ENCODE measurements at places on chromosomes 2 and 18.

GRCh38 chr18:49819823-49820671 lies 6.7 kb upstream of the ACAA2 start:
- peak; percentile 79 for DNase-seq

DNA sequence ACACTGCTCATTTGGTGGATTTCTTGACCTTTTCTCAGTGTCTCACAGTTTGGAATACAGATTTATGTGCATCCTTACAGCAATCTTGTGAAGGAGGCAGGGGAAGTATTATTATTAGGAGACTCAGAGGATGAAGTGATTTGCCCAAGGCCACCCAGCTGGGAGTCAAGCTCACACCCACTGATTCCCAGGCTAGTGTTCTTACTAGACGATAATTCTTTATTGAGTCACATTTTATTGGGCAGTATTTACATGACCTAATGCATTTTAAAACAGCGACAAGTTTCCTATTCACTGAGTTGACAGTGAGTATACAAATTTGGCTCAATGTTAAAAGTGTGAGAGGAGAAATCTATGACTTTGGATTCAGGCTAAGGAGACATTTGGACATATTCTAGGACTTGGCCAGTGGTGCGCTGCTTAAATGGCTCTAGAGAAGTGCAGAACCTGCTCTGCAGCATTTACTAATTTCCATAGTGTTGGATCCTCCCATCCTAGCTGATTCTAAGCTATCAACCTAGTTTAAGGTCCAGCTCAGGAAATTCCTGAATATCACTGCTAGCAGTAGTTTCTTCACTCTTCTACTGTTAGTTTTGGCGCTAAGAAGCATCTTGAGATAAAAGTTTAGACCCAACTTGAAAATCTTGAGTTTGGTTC lies 199.3 kb downstream of the MTX2 start:
- DNase-seq, result no peak

DNA sequence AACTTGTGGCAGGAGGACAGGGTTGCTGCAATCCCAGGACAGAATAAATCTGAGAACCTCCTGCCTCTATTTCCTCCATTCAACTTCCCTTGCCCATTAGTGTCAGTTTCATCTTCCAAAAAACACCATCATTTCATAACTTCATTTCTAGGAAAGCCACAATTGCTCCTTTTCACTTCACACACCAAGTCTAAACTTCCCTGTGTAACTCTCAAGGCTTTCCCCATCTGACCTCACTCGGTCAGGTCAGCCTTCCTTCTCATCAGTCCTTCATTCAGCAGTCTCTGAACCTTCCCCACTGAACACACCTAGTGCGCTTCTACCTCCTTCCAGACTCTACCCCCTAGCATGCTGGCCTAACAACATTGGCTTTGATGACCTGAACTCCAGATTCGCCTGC lies 35.8 kb downstream of the TCF7L1 start:
- DNase-seq, result no peak

GRCh38 chr2:240623531-240624010 lies 1.7 kb upstream of the GPR35 start:
- no peak for DNase-seq

DNA sequence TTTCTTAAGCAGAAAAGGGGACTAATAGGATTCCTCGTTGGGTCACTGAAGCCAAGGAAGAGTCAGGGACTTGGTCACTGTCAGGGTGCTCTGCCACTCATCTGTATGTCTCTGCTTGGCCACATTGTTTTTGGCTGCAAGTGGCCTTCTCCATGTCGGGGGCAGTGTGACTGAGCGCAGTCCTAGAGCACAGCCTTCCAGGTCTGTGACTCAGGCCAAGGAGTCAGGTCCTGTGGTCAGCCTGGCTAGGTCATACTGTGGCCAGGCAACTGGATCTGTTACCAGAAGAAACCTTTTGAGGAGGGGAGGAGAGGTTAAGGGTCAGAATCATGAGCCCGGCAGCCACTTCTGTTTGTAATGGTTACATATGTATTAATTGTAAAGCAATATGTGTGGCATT lies 61.3 kb downstream of the GALNT1 start:
- DNase-seq, result no peak

DNA sequence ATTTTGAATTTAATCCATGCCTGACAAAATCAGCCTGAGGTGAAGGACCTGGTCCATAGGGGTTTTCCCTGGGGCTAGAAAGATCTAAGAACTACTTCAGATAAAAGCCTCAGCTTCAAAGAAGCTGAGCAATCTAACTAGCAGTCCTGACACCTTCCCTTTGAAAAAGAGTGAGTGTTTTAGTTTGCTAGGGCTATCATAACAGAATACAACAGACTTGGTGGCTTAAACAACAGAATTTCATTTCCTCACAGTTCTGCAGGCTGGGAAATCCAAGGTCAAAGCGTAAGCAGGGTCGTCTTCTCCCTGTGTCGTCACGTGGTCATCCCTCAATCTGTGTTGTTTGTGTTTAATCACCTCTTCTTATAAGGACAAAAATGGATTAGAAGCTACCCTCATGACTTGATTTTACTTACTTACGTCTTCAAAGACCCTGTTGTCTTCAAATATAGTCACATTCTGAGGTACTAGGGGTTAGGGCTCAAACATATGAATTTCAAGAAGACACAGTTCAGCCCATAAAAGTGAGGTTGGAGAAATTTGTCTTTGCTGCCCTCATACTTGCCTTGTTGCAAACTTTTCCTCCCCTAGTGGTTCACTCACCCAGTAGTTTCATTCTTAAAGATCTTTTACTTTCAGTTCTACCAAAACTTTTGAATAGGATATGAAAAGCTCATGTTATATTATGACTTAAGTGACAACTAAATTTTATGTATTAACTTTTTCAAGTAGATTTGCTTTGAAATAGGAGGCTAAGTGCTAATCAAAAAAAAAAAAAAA lies 673.8 kb downstream of the ARHGAP15 start:
- peak; percentile 0 for DNase-seq

- no peak for DNase-seq
These were observed 113.1 kb downstream of the CYP26B1 start for GRCh38 chr2:72034353-72035095.

- DNase-seq, result no peak
These were observed 125.4 kb downstream of the CSRNP3 start for GRCh38 chr2:165594935-165595255.

DNA sequence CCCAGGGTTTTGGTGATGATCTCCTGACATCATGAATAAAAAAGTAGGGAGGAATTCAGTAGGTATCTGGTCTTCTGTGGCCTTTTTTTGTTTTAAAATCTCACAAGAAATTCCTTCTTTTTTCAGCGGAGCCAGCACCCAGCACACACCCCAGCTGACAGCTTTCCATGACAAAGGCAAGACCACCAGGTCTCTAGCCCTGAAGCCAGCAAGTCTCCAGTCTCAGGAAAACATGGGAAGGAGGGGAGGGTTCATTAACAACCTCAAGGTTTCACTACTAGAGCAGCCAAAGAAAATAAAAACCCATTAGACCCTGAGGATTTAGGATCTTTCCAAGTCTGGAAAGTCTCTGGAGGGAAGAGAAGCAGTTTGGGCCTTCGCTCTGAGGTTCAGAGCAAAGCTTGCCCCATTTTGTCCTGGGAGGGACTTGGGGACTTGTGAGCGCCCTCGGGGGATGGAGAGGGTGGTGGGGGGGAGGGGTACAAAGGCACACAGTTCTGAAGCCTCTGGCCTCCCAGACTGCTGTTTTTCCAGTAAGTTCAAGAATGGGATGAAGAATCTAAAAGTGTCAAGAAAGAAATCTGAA lies 9.0 kb downstream of the FOXI3 start:
- no peak for DNase-seq

DNA sequence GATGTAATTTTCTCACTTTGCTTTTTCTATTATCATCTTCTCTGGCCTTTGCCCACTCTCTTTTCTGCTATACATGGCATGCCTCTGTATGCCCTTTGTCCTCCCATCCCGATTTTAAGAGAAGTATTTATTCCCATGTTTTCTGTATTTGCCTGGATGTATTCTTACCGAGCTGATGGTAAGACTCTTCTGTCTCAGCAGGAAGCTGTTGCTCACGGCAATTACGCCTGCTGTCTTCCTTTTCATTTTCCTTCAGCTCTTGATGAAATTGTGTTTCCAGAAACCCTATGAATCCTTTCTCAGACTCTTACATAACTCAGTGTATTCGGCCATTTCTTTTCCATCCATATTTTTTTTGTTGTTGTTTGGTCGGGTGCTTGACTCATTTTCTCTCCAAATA lies 121.6 kb downstream of the SP3 start:
- DNase-seq, result no peak

GRCh38 chr2:16716944-16717343 lies 51.3 kb upstream of the CYRIA start:
- DNase-seq, result no peak

DNA sequence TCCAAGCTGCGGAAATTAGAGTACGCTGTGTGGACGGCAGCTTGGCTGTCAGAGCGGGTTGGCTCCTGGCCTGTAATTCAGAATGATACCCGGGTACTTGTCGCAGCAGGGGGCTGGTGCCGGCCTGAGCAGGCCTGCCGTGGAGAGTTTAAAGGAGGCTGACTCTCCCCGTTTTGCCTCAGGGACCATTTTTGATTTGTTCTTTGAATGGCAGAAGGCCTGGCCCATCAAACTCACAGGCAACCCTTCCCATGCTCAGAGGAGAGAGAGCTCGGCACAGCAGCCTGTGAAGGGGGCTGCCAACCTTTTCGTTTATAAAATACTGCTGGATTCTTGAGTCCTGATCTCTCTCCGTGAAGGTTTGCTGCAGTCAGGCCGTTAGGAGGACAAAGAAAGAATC lies 151.3 kb downstream of the KLHL29 start:
- DNase-seq, result no peak

- no peak for DNase-seq
These were observed 89.1 kb downstream of the MAP2 start for GRCh38 chr2:209512971-209513370.

GRCh38 chr2:237153181-237153580 lies 67.5 kb downstream of the COPS8 start:
- no peak for DNase-seq

DNA sequence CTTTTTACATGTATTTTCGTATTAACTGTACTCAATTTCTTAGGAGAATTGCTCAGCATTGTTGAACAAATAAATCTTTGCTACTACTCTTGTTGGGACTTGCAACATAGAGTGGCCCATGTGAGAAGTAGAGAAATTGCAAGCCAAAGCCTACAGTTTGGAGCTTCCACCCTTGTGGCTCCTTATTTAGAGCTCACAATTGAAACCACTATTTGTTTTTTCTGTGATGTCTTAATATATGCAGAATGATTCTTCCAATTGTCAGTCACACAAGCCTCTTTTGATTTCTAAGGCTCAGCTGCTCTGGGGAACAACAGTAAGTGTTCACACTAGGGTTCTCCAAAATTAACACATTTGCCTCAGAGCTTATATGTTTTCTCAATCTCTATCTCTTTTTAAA lies 60.2 kb upstream of the GALNT13 start:
- no peak for DNase-seq

GRCh38 chr18:31612124-31612523 lies 20.4 kb downstream of the TTR start:
- DNase-seq, result no peak

- no peak for DNase-seq
These were observed 793.2 kb downstream of the SUCLG1 start for GRCh38 chr2:83665894-83666293.

- DNase-seq, result no peak
These were observed 4.9 kb downstream of the KDM3A start for GRCh38 chr2:86446060-86446459.

DNA sequence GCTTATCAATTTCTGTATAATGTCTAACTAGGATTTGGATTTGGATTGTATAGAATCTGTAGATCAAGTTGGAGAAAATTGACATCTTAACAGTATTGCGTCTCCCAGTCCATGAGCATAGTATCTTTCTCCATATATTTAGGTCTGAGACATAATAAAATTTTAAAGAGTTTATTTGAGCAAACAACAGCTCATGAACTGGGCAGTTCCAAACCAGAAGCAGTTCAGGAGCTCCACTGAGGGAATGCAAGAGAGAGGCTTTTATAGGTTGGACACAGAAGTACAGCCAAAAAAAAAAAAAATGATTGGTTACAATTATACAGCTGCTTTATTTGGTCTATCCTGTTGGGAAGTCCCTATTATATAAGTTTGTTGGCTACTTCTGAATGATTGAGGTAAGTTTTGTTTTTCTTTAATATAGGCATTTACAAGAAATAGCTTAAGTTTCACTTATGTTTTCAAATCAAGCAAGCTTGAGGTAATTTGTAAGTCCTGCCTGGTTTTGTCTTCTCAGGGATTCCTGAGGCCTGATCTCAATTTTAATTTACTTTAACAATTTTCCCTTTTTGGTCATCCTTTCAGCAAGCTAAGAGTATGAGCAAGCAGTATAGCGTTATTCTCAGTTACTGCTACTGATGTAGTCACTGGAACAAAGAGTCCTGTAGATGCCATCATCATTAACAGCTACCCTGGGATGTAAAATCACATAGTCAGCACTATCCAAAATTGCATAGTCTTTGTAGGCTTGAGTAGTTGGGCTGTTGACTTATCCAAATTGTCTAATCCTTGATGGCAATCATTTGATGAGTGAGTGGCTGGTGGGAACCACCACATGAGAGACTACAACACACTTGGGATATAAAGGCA lies 27.5 kb upstream of the RUFY4 start:
- DNase-seq, result no peak

DNA sequence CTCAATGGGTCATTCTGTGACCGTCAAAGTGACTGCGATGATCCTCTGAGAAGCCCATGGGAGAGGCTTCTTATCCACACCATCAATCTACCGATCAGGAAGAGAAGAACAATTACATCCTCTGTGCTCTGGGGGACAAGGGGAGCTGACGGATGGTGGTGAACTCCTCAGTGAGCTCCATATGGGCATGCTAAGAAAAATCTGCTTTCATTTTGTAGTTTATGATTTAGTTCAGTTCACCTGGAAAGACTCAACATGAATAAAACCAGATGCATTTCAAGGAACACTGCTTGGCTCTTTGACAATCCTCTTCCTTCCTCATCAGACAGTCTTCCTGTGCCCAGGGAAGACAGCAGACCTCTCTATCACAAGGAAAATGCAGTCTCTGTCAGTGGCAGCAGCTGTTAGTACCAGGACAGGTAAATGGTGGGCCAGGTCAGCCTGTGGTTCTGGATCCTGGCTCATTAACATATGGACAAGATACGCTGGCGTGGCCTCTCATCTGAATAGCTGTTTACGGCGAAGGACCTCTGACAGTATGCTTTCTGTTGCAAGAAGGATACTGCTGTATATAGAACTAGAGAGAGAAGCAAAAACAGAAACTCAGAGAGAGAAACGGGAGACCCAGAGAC lies 176.9 kb downstream of the BCL2 start:
- DNase-seq, result no peak

- DNase-seq, result no peak
These were observed 567 bp downstream of the PCYOX1 start for GRCh38 chr2:70258532-70258875.

DNA sequence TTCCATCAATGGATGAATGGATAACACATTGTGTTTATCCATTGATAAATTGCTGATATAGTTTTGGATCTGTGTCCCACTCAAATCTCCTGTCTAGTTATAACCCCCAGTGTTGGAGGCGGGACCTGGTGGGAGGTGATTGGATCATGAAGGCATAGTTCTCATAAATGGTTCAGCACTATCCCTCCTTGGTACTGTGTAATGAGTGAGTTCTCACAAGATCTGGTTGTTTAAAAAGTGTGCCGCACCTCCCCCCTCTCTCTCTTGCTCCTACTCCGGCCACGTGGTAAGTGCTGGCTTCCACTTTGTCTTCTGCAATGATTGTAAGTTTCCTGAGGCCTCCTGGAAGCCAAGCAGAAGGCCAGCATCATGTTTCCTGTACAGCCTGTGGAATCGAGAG lies 23.9 kb upstream of the SPATA3 start:
- no peak for DNase-seq

All from immature natural killer cell (primary cell).